ENCODE measurements at places on chromosomes 5 and 9.

DNA sequence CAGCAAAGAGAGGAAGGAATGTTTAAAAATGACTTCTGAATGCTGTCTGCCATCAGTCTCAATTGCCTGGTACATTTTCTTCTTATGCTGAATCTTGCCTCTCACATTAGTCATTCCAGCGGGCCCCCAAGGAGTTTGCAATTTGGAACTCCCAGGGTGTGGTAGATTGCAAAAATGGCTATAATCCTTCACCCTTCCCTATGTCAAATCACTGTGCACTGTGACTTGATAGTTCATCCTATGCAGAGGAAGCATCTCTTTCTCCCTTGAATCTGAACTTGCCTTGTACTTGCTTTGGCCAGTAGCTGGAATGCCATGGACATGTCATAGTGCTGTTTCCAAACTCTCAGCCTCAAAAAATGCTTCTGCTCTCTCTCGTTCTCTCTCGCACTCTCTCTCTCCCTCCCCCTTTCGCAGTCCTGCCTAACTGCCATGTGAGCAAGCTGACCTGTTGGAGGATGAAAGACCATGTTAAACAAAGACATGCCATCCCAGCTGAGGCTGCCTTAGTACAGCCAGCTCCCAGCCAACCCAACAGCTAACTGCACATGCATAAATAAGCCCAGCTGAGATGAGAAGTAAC lies 284.0 kb upstream of the TLE4 start:
- no peak for DNase-seq

DNA sequence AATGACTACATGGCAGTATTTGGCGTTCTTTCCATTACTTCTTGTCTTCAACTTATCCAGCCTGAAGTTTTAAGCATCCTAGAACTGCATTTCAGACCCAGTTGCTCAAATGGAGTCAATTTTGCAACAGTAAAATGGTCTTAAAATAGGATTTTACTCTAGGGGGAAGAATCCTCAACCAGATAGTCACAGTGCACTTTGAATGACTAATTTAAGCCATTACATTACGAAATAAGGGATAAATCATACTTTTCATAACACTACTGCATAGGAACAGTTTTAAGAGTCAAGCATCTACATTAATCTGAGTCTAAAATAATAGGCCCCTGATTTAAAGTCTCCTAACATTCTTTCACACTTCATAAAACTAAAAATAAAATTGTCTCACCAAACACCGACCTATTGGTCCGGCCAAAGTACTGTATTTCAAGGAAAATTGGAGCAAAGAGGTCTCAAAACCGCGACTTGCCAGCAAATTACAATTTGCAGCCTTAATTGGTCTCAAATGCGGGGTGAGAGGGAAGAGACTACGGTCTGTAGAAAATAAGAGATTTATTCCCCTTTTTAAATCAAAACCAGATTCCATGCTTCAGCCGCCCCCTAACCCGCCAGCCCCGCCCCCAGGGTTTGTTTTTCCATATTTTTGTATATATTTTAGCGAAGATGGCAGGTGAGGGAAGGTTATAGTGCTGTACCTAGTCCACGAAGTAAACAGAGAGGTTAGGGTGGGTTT lies 1.2 kb upstream of the SMARCA2 start:
- peak; percentile 5 for DNase-seq

GRCh38 chr5:172046593-172046992 lies 40.2 kb upstream of the FBXW11 start:
- no peak for DNase-seq

DNA sequence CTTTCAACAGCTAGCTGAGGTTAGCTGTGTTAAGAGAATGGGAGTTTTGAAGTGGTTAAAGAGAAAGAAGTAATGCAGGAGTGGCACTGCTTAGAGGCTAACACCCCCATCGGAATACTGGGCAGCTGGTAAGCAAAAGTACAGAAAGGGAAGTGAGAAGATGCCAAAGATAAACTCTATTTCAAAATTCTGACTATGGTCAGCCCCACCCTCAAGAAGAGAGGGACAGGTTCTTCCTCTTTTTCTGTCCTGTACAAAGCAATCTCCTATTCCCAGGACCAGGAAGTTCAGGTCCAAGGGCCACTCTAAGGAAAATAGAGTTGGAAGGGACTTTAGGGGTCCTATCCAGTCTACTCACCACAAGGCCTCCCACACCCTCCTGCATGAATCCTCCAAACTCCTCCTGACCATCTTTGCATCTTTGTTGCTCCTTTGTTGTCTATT lies 45.9 kb upstream of the JAK2 start:
- DNase-seq: peak; percentile 67

DNA sequence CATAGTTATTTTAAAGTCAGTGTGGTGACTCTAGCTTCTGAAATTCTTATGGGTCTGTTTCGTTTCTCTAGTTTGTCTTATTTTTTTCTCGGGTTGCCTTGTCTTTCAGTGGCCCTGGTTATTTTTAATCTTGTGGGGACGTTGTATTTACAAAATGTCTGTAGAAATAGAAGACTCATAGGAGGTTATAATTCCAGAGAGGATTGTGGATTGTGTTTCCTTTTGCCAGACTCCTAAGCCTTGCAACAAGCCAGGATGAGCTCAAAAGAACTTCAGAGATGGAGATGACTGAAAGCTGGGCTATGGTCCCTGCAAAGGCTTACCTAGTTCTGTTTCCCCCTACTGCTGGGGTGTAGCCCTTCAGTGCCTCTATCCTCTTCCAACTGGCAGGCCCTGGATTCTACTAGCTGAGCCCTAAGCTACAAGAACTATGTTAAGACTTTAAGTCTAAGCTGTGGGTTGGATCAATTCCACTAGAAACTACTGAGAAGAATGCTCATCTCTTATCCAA lies 32.2 kb upstream of the LECT2 start:
- no peak for DNase-seq

GRCh38 chr9:130267930-130268329 lies 2.4 kb downstream of the HMCN2 start:
- no peak for DNase-seq

DNA sequence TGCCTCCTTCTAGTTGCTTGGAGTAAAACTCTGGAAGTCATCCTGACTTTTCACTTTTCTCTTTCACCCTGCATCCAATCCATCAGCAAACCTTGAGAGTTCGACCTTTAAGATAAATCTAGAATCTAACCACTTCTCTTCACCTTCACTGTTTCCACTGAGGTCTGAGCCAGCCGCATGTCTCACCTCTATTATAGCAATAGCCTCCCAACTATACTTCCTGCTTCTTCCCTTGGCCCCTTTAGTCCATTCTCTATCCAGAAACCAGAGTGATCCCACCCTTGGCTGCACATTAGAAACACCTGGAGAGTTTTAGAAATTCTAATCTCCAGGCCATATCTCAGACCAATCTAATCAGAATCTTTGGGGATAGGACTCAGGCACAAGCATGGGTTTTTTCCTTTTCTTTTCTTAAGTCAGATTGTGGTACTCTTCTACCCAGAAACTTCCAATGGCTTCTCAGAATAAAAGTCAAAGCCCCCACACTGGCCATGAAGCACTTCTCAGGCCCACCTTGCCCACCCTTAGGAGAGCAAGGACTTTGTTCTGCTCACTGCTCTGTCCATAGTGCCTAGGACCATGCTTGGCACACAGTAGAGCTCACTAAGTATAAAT lies 33.1 kb downstream of the MFAP3 start:
- peak; percentile 2 for DNase-seq

GRCh38 chr9:78292716-78293497 lies 4.0 kb upstream of the PSAT1 start:
- DNase-seq: no peak

DNA sequence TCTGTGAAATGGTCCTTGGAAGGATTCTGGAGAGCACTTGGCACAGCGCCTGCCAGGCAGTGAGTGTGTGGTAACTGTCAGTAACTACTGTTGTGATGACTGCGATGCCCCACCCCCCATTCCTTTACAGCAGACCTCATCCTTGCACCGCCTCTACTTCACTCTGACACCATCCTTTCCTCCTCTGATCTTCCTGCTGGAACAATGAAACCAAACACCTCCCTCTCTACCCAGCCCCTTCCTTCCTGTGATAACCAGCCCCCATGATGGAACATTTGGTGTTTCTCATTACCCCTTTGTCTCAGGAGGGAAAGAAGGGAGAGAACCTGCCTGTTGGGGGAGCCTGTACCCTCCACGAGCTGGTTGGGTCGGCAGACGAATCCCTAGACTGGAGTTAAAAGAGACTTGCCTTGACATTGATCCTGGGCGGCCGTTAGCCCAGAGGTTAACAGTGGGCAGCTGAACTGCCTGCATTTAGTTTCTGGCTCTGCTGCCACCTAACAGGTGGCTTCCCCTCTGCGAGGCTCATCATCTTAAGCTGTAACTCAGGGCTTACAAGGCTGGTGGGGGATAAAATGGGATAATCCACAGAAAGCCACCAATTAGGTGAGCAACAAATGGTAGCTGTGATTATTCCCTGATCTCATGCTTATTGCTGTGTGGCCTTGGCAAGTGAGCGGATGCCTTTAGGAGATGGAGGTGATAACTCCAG lies 34.2 kb upstream of the GRPEL2 start:
- DNase-seq: no peak

DNA sequence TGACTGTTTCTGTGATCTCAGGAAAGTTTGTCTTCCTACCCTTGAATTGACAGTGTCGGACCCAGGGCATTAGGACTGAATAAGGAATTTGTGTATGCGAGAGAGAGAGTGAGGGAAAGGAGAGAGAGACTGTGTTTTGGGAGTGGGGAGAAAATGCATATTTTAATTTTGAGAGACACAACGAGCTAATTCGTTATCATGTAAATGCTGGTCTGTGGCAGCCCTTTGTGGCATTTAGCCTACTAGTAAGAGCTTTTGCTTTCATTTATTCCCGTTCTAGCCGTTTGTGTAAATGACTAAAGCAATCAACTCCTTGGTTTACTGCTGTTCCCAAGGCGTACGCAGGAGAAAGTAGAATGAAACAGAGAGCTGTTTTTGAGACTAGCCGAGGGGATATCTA lies 79.8 kb upstream of the MAMDC2 start:
- DNase-seq: no peak

DNA sequence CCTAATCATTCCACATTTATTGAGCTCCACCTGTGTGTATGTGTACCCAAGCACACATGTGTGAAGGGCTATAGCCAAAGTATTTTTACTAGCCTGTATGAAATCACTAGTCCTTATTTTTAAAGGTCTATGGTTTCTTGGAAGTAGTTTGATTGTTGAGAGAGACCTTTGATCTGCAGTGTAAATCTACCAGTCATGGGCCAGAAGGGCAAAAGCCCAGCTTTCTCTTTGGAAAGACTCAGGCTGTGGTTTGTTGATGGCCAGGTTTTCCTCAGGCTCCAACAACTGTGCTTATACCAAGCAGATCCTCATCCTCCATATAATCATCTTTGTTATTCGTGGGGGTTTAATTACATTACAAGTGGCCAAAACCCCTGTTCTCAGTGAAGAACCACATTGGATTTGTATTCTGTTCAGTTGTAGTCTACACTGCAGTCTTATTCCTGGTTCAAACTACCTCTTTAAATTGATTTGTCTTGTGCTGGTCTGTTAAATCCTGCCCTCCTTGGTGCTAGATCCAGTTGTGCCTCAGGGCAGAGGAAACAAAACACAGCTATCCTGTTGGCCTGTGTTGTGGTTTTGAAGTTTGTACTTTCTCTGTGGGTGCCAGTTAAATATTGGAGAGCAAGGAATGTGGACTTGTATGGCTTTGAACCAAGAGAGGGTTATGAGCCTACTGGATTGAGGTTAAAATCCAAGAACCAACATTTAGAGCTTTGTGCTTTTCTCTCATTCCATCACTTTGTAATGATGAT lies 13.3 kb downstream of the CDC26 start:
- no peak for DNase-seq

- no peak for DNase-seq
These were observed 108.3 kb downstream of the SMIM15 start for GRCh38 chr5:61053937-61054336.

GRCh38 chr5:38045446-38045845 lies 205.6 kb upstream of the GDNF start:
- no peak for DNase-seq

DNA sequence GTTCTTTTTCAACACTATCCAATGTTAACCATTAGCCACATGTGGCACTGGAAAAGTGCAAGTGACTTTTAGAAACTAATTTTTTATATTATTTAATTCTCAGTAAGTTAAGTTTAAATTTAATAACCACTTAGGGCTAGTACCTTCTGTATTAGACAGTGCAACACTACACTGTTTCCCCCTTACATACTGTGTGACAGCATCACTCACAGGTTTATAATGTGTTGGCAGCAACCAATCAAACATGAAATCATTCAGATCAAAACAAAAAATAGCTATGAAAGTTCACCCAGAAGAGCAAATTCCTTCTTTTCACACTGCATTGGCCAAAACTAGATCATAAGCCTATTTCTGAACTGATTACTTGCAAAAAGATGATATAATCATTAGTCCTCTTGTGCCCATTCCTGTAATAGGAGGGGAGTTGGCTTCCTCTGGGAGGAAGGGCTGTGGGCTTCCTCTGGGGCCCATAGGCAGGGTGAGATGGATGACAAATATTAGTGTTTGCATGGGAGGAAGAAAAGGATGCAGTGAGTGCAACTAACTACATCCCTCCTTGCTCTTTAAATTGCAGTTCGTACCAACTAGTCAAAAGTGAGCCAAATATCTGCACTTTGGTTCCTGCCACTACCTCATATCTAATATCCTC lies 708.1 kb upstream of the RGMB start:
- DNase-seq: no peak

- DNase-seq: no peak
These were observed 24.2 kb downstream of the XRCC4 start for GRCh38 chr5:83101514-83101913.

All from OCI-LY7 (cell line).